Stimulated activated CD4-positive, alpha-beta T cell treated with anti-CD3 and anti-CD28 coated beads, Interleukin-15, amount 100 ng/mL, for 24 hours (primary cell): ENCODE measurements at places on chromosomes 2 and 18.

- peak; percentile 37 for DNase-seq
Observed at GRCh38 chr2:11746807-11747459, 501 bp downstream of the LPIN1 start.

GRCh38 chr18:49006641-49007454 lies 56.1 kb upstream of the SMAD7 start:
- no peak for DNase-seq

GRCh38 chr18:35106013-35106844 lies 65.0 kb downstream of the MAPRE2 start:
- DNase-seq, result no peak

- no peak for DNase-seq
Observed at GRCh38 chr18:34342960-34343359, 118.2 kb upstream of the NOL4 start.

DNA sequence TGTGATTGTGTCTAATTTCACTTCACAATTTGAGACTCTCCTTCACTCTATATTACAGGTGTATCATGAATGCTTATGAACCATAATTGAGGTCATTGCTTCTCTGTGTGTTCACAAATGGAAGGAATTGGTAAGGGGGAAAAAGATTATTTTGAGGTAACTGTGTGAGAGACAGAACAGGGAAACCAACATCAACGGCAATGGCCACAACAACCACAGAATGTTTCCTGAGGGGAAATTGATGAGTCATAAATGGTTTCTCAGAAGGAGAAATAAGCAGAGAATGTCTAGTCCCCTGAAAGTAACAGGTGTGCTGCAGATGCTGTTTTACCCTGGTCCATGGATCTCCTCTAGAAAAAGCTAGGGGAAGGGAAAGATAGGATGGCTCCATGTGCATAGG lies 361.2 kb upstream of the GALNT5 start:
- DNase-seq, result peak; percentile 8
